ENCODE measurements at places on chromosomes 4 and X.

GRCh38 chr4:98510340-98510739, 148.1 kb downstream of the TSPAN5 start:
- no peak for DNase-seq

- no peak for DNase-seq
Measured at GRCh38 chr4:172654457-172654856, 514.2 kb upstream of the GALNT7 start.

GRCh38 chr4:25881193-25881592, 18.4 kb upstream of the SEL1L3 start:
- DNase-seq, result no peak

DNA sequence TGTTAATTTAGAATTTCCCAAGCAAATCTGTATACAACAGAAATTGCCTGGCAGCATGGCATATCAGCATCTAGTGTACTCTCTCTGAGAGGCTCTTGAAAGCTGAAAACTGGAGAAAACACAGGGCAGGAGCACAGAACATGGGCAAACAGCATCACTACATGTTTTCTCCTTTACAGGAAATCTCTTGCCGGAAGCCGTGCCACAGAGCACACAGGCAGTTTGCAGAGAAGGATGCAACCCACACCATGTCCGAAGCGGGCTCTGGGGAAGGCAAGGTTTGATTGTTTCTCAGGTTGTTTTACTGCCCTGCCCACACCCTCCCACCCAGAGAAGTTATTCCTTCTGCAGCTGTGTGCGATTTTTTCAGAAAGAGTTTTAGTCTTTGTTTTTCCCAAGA, 41.1 kb upstream of the FAM9C start:
- DNase-seq, result no peak

- DNase-seq, result no peak
Measured at GRCh38 chrX:152806035-152806434, 24.5 kb downstream of the CETN2 start.

DNA sequence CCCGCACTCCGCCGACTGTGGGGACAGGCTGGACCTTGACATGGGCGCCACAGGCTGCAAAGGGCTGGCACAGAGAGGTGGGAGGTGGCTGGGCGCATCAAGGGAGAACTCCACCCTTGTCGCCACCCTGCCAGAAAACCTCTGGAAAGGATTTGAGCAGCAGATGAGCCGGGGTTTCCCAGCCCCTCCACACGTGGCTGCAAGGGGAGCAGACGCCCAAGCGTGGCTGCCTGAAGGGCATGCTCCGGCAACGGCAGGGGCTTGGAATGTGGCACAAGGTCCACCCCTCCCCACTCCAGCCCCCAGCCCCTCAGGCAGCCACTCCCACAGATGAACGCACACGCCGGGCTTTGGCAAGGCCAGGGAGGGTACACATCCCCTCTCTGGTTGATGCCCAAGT, 4.6 kb downstream of the BGN start:
- DNase-seq, result no peak

- DNase-seq, result no peak
Measured at GRCh38 chrX:41014776-41015360, 70.4 kb upstream of the USP9X start.

GRCh38 chr4:150540959-150541360, 41.0 kb upstream of the MAB21L2 start:
- no peak for DNase-seq

- DNase-seq, result no peak
Measured at GRCh38 chr4:152419809-152420208, 116.1 kb downstream of the FBXW7 start.

Measured in NCI-H510A (cell line).